ELF-1 (cell line): ENCODE measurements at places on chromosomes 2 and 18.
A peak's percentile ranks its signal among the peaks of the same experiment; 100 is the strongest.

- no peak for DNase-seq
These were observed 20.8 kb downstream of the DBI start for GRCh38 chr2:119387381-119388129.

- DNase-seq, result no peak
These were observed 193.9 kb downstream of the FIGN start for GRCh38 chr2:163541943-163542342.

DNA sequence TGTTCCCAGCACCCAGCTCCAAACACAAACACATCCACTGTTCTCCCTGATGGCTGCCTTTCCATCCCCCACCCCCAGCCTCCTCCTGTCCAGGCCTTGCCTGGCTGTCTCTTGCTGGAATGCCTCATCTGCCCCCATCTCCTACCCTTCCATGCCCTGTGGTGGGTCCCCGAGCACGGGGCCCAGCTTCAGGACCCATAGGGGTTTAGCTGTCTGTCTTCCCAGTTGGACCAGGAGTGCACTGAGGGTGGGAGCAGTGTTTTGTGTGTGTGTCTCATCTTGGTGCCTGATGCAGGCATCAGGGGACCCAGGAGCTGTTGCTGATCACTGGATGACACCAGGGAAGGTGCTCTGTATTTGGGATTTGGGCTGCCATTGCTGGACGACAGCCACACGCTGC lies 34.5 kb downstream of the GLI2 start:
- DNase-seq, result no peak

DNA sequence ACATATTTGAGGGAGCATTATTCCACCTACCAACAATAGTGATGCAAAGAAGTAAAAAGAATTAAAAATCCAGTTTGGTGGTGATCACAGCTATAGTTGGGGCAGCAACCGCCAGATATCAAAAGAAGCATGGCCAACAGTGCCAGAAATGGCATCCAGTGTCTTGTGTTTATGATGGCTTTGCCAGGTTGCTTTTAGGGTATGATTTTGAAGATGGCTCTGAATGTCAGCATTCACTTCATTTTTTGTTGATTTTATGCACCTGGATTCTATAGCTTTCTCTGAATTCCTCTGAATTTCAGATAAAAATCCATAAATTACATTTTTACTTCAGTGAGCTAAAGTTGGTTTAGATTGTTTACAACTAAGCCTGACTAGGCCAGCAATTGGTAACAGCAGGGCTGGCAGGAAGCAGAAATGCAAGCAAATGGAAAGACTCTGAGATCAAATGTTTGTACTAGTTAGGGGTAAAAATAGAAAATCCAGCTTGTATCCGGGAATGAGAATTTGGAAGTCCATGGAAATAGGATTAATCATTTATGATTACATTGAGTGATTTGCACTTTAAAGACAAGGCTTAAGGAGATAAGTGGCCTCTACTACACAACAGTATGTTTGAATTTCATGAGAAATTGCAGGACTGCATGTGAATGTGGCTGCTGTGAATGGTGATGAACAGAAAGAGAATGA lies 40.4 kb downstream of the COL3A1 start:
- DNase-seq, result no peak

GRCh38 chr2:29295845-29296244 lies 180.6 kb downstream of the CLIP4 start:
- DNase-seq, result no peak

- peak; percentile 39 for DNase-seq
These were observed at the start of gene TBR1 for GRCh38 chr2:161415987-161416707. Gene TBR1 (plus strand): TSS chr2:161416297. CDS start chr2:161416411, 114 bp downstream.
